ENCODE measurements at places on chromosomes 3 and 15.

- no peak for DNase-seq
Measured at GRCh38 chr3:179045719-179046402, 25.7 kb downstream of the ZMAT3 start.

DNA sequence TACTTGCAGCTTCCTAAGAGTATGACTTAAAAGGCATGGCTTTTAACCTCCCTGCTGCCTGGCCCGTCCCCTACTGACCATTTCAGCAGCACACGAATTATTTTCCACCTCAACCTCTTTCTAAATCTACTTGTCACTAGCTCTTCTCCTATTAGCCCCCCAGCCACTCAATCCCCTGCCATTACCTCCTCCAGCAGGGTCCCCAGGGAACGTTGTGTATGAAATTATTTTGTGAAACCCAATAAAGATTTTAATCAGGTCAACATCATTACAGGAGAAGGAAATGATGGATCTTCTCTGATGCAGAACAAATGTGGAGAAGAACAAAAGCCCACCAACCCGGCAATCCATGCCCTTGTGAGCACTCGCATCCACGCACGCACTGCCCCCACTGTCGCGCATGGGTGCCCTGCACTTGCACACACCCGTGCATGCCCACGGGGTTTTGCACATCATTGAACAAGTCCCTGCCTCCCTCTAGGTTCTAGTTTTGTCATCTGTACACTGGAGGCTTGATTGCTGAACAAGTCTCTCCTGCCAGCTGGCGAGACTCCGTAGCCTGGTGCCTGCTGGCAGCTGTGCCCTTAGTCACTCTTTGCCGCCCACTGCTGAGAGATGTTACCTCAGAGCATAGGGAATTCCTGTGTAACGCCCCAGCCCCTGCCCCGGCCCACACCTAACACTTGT, 51.6 kb downstream of the LINGO1 start:
- DNase-seq, result no peak

GRCh38 chr3:125443923-125444322, 68.8 kb upstream of the ZNF148 start:
- DNase-seq, result no peak

DNA sequence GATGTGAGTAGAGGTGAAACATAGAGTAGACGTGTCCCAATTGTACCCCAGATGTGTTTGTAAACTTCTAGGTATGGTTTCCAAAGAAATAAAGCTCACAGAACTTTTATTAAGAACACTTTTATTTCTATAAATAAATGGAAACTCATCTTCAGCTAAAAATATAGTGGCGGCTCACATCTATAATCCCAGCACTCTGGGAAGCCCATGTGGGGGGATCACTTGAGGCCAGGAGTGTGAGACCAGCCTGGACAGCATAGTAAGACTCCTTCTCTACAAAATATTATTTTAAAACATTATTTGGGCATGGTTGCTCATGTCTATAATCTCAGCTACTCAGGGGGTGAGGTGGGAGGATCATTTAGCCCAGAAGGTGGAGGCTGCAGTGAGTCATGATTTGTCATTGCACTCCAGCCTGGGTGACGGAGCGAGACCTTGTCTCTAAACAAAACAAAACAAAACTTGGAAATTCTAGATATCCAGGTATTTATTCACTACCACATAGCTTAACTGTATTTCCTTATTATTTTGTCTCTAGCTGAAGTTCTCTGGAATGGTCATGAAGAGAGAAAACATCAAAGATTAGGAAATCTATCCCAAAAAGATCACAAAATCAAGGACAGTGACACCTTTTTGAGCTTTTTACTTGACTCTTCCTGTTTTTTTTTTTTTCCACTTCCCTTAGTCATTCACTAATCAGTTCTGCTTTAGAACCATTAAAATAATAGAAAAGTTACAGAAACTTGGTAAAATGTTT, 258.1 kb downstream of the TIGIT start:
- DNase-seq, result no peak

DNA sequence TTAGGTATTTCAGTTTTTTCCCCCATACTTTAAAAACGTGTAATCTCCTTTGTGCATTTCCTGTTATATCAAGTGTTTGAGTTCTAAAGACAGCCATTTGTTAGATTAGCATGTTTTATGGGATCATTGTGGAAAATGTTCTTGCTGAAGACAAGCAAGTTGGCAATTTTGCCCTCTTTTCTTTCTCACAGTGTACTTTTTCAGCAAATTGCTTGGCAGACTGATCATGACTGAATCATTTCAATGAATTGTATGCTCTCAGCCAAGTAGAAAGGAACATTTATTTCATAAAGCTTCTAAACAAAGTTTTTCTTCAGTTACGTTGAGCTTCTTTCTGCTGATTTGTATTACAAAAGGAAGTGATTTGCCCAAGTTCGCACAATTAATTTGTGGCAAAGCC, 51.6 kb downstream of the ATG7 start:
- DNase-seq, result no peak

GRCh38 chr15:31415201-31415600, 88.6 kb downstream of the KLF13 start:
- DNase-seq, result no peak

- DNase-seq, result no peak
Measured at GRCh38 chr15:95715116-95715903, 615.2 kb upstream of the NR2F2 start.

GRCh38 chr3:18338827-18339514, 86.2 kb downstream of the SATB1 start:
- DNase-seq, result no peak
